Memory B cell (primary cell): ENCODE measurements at places on chromosomes 6 and 20.

DNA sequence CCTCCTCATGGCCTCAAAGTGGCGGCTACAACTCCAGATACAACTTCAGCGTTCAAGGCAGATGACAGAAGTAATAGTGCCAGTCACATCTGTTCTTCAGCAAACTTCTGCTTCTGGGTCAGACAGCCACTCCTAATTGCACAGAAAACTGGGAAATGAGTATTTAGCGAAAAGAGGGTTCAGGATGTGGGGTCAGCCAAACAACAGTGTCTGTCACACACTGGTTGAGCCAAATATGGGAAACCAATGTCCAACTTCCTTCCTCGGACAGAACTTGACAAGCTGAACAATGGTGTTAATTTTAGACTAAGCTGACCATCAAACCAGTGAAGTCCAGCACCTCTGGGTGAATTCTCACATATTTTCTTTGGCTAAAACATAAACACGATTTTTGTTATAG lies 22.1 kb downstream of the NUDT3 start:
- H3K36me3 ChIP-seq, result peaks cover 13% of the 10 kb centered on the region
- no peak overlapping the region for H3K4me3 ChIP-seq
- H3K27ac ChIP-seq, result no peak overlapping the region
- H3K27me3 ChIP-seq, result no peaks in the 10 kb centered on the region

- H3K4me3 ChIP-seq, result no peak overlapping the region
- H3K36me3 ChIP-seq, result no peaks in the 10 kb centered on the region
- peaks cover 10% of the 10 kb centered on the region for H3K27me3 ChIP-seq
Measured at GRCh38 chr20:58609026-58609425, 42.1 kb upstream of the STX16 start.

DNA sequence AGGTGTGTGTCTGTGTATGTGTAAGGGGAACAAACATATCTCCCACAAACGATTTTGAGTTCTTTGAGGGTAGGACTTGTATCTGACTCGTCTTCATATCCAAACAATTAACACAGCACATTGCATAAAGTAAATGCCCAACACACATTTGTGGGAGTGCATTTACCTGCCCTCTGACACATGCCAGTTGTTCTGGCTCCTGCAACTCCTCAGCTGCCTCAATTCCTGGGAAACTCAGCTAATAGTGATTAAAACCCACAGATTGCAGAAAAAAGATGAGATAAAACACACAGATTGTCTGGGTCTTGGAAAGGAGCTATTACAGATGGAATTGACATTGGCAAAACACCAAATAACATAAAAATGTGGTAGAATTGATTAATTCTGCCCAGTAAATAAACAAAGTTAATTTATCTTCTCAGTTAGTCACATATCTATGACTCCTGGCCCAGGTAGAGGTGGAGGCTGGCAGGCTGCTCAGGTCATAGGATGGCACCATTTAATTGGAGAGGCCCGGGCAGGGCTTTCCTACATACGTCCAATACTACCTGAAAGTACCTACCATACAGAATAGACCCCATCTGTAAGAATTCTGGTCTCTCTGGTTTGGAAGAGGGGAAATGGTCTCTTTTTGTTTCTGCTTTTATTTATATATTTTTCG lies 71.5 kb upstream of the IFNGR1 start:
- H3K4me1 ChIP-seq, result peaks cover 14% of the 10 kb centered on the region
- no peak overlapping the region for H3K27ac ChIP-seq
- H3K4me3 ChIP-seq, result no peak overlapping the region
- DNase-seq, result no peak
- H3K27me3 ChIP-seq, result no peaks in the 10 kb centered on the region

GRCh38 chr6:17527076-17527475 lies 73.0 kb upstream of the FAM8A1 start:
- H3K27me3 ChIP-seq, result peaks cover 12% of the 10 kb centered on the region
- DNase-seq, result no peak
- no peak overlapping the region for H3K27ac ChIP-seq
- no peaks in the 10 kb centered on the region for H3K4me1 ChIP-seq
- no peak overlapping the region for H3K4me3 ChIP-seq
- peaks cover 2% of the 10 kb centered on the region for H3K36me3 ChIP-seq

- peak overlapping the region; percentile 92 for H3K4me3 ChIP-seq
- H3K27ac ChIP-seq, result peak overlapping the region; percentile 98
- DNase-seq, result no peak
- no peaks in the 10 kb centered on the region for H3K27me3 ChIP-seq
Measured at GRCh38 chr6:2764610-2765165, 505 bp upstream of the WRNIP1 start.

- peaks cover 3% of the 10 kb centered on the region for H3K36me3 ChIP-seq
- H3K27ac ChIP-seq, result no peak overlapping the region
- H3K4me3 ChIP-seq, result no peak overlapping the region
- peaks cover 5% of the 10 kb centered on the region for H3K4me1 ChIP-seq
- peaks cover 36% of the 10 kb centered on the region for H3K27me3 ChIP-seq
- DNase-seq, result no peak
Measured at GRCh38 chr6:29826271-29826670, 1.4 kb upstream of the HLA-G start.

DNA sequence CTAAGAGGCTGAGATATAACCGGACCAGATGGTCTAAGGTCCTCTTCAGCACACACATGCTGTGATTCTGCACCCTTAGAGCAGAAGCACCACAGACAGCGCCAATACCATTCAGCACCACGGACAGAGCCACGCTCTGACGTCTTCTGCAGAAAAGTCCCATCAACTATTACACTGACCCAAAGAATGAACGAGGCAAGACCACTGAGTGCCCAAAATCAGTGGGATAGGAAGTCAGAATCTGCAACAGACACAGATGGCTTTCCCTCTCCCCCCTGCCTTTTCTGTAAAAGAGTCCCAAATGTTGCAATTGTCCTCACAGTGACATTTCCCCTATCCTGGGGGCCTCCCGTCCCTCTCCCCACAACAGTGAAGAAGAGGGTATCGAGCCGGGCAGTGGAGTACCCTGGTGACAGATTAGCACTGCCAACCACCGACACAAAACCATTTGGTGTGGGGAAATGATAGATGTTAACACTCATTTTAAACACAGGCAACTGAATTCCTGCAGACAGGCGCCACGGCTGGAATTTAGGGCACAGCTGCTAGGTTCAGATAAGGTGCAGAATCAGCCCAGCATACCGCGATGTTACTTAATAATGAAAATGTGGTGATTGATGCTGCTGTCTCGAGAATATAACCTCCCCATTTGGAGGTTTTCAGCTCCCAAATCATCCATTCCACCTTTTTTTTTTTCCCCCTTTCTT lies 66.6 kb upstream of the CTNNBL1 start:
- H3K36me3 ChIP-seq, result no peaks in the 10 kb centered on the region
- peaks cover 21% of the 10 kb centered on the region for H3K27me3 ChIP-seq
- H3K4me3 ChIP-seq, result no peak overlapping the region
- no peak for DNase-seq
- H3K27ac ChIP-seq, result no peak overlapping the region
